Renal cortical epithelial cell (primary cell): ENCODE measurements at places on chromosomes 5 and 9.
A peak's percentile ranks its signal among the peaks of the same experiment; 100 is the strongest.

DNA sequence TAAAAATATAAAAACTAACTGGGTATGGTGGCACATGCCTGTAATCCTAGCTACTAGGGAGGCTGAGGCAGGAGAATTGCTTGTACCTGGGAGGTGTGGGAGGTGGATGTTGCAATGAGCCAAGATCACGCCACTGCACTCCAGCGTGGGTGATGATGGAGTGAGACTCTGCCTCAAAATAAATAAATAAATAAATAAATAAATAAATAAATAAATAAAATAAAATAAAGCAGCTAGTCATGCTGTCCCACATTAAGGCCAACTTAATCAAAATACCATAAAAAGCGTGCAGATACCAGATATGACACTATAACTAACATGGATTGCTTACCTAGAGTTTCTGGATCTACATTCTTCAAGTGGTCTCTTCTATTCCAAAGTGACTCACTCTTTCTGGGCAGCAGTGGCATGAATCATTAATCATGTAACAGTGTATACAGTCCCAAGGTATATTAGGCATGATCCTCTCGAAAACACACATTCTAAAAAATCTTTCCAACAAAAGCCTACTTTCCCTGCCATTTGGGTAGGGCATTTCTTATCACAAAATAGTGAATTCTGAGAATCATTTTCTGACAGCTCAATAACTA is 187.1 kb downstream of the ELAVL2 start:
- DNase-seq: peak; percentile 71

DNA sequence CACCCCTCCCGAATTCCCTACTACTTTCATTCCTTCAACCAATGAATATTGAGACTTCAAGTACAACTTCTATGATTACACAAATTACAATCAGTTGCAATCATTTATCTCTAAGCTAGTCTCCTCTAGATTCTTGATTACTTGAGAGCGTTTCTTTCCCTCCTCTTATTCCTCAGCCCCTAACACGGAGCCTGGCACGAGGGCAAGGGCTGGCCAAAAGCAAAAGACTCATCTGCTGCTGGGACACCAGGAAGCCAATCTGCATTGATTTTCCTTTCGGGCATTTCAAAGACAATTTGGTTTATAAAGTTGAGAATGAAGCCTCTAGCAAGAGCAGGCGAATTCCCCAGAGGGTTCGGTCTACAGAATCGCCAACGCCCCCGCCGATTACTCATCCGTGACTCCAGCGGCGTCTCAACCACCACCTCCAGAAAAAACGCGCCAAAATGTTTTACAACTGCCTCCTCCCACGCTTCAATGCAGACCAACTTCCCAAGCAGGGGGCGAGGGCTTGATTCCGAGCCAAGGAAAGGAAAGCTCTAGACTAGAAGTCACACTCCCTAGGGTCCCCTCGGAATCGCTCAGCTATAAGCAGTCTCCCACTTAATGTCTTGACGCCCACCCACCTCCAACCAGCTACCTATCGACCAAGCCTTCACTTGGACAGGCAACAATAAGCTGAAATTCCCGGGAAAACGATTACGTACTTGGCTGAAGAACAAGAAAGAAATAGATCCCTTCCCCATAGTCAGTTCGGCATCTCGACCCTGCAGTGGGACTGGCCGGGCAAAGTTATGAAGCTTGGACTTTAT is 1.5 kb downstream of the PCSK1 start:
- peak; percentile 3 for DNase-seq

GRCh38 chr9:3401221-3401954 is 124.4 kb downstream of the RFX3 start:
- DNase-seq: peak; percentile 17

GRCh38 chr5:40986666-40987065 is 77.4 kb downstream of the C7 start:
- no peak for DNase-seq

DNA sequence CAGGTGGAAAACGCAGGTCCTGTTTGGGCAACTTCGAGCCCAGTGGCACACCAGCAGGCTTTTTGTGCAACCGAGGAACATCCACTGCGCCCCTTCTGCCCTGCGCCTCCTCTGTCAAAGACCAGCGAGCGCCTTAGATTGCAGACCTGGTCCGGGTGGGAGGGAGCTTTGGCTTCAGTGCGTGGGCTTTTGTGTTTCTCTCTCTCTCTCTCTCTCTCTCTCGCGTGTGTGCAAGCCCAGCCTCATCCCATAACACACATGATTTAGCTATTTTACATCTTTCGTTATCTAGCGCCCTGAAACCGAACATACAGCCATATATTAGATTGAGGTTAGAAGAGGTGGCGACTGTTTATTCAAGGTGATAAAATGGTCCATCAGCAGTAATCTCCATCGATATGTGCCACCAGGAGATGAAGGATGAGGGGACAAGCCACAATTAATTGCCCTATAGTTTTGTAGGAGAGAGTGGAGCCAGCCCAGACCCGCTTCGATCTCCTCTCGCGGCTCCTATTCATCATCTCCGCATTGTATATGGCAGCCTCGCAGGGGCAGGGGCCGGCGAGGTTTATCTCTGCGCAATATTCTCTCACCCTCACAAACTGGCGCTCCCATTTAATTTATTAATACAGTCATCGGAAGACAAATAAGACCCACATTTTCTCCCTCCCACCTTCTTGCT is 5.3 kb downstream of the PRDM6 start:
- DNase-seq: no peak

GRCh38 chr9:130736834-130737233 is 43.3 kb downstream of the EXOSC2 start:
- no peak for DNase-seq

DNA sequence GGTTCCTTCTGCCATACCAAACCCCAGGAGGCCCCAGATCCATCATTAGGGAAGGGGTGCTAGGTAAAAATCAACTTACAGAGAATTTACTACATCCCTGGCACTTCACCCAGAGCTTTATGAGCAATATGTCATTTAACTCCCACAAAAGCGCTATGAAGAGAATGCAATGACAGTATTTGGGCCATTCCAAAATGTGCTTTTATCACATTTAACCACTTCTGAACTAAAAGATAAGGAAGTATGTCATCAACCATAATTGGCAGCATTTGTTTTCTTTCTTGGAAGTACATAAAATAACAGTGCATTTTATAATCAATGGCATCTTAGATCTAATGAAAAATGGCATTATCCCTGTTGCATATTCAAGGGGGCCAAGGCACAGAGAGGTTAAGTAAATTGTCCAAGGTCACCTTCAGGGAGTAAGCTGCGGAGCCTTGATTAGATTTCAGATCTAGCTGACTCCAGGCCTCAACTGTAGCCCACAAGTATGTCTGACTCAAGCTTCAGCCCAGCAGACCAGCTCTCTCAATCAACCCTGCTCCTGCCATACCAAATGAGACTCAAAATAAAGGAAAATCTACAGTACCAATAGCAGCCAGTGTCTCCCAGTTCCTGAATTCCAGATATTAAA is 16.5 kb downstream of the SH3TC2 start:
- peak; percentile 58 for DNase-seq

GRCh38 chr9:35395706-35396101 is 94.2 kb upstream of the RUSC2 start:
- DNase-seq: no peak
